HEK293T (cell line): ENCODE measurements at places on chromosomes 4 and X.
A peak's percentile ranks its signal among the peaks of the same experiment; 100 is the strongest.

DNA sequence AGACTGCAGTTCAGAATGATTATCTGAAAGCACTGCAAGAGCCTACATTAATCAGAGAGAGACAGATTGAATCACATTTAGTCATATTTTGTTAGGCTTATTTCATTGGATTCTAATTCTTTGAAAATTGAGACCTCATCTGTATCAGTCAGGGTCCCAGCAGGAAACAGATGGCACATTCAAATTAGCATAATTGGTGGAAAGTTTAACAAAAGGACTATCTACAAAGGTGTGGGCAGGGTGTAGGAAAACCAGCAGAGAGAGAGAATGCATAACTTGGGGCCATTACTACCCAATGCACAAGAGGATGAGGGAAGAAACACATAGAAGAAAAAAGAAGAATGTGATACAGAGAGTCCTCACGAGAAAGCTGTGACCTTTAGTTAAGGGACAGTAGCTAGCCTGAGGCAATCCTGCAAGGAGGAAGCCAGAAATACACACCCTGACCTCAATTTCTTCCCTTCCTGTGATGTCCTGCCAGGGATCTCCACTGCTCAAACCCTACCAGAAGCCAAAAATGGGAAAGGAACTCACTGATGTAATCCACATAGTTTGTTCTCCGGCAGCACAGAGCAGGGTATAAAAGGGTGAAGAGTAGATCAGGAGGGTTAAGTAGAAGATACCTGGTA, 17.7 kb upstream of the XKRX start:
- DNase-seq = no peak

DNA sequence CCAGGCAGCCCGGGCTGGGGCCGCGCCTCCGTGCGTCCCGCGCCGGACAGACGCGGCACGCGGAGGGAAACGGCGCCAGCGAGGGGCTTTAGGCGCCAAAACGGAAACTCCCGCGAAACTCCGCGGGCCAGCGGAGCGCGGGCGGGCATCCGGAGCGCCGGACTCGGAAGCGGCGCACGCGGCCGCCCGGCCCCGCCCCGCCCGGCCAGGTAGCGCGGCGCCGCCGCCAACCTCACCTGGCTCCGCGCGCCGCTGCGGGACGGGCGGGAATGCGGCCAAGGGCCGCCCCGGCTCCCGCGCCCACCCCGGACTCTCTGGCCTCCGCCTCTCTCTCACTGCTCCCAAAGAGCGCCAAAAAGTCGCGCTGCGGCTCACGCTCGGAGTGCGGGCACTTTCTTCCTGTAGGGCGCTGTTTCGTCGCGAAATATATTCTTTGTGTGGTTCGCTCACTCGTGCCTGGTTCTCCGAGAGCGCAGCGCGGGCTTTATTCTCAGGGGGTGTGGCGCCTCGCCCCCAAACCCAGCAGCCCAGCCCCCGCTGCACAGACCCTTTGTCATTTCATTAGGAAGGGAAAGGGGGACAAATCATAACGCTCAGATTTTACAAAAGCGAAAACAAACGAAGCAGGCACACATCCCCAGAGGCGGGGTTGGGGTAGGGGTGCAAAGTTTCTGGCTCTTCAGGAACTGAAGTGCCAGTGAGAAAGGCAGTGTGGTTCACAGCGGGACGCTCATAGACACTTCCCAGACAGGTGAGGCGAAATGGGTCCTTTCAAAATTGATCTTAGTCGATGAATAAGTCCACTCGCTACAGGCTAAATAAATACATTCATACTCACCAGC, 961 bp upstream of the MBNL3 start:
- DNase-seq = peak; percentile 37

- peak; percentile 68 for DNase-seq
Measured at GRCh38 chrX:129654652-129655546, at the start of gene APLN. Gene APLN, minus strand, starts transcription at chrX:129654956. Its CDS starts 326 bp downstream, at chrX:129654630.

GRCh38 chr4:108529102-108529501, 91.3 kb upstream of the RPL34 start:
- no peak for DNase-seq

- no peak for DNase-seq
Measured at GRCh38 chrX:123871309-123871708, 11.5 kb downstream of the XIAP start.

- peak; percentile 12 for DNase-seq
Measured at GRCh38 chrX:41553688-41554087, 106.5 kb downstream of the NYX start.

- DNase-seq = peak; percentile 97
Measured at GRCh38 chr4:2934813-2935761, 28.1 kb downstream of the NOP14 start.

GRCh38 chrX:17033225-17033624, 86.8 kb downstream of the REPS2 start:
- no peak for DNase-seq

- no peak for DNase-seq
Measured at GRCh38 chrX:117910216-117910615, 206.4 kb downstream of the KLHL13 start.

DNA sequence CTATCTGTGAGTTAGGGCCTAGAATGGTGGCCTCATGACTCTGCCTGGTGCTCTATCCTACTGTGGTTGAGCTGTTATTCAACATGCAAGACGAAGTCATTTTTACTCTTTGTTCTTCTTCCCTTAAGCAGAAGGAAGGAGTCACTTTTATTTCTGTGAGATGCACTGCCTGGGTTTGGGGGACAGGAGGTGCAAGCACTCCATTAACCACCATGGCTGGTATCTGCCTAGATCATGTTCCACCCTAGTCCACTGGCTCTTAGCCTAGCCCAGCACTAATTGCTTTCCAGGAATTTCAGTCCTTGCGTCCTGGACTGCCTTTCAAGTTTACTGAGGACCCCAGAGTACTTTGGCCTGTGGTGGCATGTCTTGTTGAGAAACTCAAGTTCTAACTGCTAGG, 1182.7 kb downstream of the FSTL5 start:
- no peak for DNase-seq

DNA sequence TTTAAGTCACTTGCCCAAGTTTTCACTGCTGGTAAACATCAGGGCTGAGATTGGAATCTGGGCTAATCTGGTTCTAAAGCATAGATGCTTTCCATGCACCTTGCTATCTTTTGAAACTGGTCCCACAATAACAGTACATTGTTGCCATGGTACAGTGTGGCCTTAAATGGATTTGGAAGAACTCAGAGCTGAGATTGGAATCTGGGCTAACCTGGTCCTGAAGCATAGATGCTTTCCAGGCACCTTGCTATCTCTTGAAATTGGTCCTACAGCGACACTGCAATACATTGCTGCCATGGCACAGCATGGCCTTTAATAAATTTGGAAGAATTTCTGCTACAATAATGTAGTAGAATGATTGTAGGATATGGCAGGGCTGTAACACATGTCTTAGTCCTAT, 28.6 kb downstream of the DAPP1 start:
- no peak for DNase-seq

- DNase-seq = no peak
Measured at GRCh38 chr4:52638717-52639116, 20.4 kb downstream of the USP46 start.

GRCh38 chrX:44937606-44938005, 64.6 kb downstream of the KDM6A start:
- DNase-seq = no peak
